NCI-H1092 (cell line): ENCODE measurements at places on chromosomes 12 and 14.

- DNase-seq, result no peak
Observed at GRCh38 chr14:84336433-84336832, 1193.5 kb upstream of the FLRT2 start.

DNA sequence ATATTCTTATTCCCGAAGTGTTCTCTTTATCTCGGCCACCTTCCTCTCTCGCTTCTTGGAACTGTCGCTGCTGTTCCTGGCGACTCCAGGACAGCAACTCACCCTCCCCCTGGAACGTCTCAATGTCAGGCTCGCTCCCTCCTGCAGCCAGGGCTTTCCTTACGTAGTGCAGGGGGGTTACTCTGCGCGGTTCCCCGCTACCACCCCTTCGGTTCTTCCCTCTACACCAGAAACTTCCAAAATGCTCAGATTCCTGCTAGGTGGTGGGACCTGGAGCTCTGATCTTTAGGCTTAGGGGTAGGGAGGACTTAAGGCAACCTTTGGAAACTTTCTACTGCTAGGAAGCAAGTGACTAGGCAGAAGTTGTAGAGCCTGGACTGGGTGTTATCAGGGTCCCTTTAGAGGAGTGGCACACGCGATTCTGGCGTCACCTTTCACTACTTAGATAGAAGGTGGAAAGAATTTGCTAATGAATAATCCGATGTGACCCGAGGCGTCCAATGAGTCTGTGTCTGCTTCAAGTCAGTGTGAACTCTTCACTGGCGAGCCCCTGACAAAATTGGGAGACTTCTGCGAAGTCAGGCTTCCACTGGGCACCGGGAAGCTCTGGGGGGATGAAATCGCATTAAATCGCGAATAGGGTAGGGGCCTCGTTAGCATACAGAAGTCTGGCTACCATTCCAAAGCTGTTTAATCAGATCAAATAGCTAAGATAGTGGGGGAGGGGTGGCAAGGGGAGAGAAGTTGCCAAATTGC, 900 bp upstream of the DPF3 start:
- DNase-seq, result no peak

GRCh38 chr14:64196814-64197411, 97.3 kb downstream of the ESR2 start:
- DNase-seq, result peak; percentile 77

GRCh38 chr12:111812881-111813741, 28.9 kb upstream of the MAPKAPK5 start:
- peak; percentile 54 for DNase-seq

DNA sequence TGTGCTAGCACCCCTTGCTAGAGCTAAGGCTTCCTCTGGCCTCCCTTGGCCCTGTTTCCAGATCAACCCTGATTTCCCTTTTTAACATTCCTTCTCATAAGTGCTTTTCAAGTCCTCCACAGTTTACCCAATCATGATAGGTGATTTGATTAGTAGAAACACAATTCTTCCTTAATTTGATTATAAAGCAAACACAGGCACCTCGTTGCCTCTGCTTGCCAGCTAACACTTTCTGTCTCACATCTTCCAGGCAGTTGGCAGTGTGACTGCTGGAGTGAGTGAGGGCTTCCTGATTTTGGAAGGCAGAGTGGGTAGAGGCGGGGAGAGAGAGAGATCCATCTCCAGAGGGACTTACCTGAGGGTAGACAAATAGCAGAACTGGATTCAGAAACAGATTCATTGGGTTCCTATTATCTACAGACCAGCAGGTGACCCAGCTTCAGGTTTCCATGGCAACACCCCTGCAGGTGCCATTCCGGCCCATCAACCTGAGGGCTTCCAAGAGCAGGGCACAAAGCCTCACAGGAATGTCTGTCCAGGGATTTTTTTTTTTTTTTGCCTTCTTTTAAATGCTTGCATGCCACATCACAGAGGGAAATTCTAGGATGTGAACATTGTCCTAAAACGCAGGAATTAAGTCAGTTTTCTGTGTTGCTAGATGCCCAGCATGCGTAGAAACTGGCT, 77.7 kb downstream of the PLXNC1 start:
- DNase-seq, result no peak

DNA sequence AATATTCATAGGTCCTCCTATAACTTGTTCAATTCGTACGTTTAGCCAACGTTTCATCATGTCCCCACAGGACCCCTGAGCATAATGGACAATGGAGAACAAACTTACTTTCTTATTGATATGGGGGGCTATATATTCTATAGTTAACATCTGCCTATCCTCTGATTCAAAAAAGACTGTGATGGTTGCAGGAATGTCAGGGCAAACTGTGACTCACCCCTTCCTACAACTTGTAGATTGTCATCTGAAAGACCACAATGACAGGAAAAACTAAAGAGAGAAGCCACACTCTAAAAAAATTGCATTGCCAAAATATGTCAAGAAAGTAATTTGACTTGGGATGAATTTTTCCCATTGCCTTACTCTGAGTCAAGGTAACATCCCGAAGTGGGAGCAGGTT, 50.8 kb downstream of the CATSPERB start:
- no peak for DNase-seq

DNA sequence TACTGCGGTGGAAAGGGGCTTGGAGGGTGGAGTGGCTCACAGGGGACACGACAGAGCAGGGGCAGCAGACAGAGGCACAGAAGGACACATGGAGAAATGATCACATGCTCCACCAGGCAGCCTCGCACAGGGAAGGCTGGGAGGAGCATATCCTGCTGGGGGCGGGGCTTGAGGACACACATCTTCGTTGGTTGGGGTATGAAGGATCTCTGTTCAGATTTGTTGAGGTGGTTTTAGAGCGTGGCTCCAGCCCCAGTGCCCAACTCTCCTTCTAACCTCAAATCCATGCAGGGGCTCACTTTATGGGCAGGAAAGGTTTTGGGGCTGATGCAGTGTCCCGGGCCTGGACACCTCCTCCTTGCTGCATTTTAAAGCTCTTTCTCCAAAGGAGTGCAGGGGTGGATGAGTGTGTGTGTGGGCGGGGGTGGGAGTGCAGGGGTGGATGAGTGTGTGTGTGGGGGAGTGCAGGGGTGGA, 733 bp upstream of the P3H3 start:
- DNase-seq, result peak; percentile 58

GRCh38 chr14:102071283-102071998, 15.4 kb downstream of the HSP90AA1 start:
- DNase-seq, result no peak

DNA sequence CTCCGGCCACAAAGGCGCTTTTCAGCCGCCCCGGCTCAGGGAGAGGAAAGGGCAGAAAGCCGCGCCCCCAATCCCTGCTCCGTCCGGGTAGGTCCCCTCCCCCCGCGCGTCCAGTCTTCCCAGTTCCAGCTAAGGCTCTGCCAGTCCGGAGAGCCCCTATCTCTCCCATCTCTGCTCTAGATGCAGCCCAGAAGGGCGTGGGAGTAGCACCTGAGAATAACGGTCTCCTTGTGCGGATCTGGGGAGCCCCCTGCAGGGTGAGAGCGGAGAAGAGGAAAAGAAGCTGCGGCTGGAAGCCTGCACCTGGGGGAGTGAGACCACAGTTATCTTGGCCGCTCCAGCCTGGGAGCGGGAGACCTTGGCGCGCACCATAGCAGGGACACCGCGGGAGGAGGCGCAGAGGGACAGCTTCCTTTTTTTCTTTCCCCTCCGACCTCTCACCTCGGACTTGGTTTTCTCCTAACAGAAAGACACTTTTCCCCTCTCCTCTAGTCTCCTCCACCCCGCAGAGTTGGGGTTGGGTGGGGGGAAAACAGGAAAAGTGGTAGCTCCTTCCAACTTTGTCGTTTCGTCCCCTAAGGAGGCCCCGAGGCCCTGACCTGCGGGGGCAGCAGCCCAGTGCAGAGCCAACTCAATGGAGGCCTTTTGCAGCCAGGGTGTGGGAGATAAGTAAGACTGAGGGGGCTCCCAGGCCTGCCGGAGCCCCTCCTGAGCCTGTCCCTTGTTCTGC, 2.4 kb downstream of the DHH start:
- DNase-seq, result no peak

GRCh38 chr14:38502239-38502638, 246.3 kb upstream of the CLEC14A start:
- no peak for DNase-seq

DNA sequence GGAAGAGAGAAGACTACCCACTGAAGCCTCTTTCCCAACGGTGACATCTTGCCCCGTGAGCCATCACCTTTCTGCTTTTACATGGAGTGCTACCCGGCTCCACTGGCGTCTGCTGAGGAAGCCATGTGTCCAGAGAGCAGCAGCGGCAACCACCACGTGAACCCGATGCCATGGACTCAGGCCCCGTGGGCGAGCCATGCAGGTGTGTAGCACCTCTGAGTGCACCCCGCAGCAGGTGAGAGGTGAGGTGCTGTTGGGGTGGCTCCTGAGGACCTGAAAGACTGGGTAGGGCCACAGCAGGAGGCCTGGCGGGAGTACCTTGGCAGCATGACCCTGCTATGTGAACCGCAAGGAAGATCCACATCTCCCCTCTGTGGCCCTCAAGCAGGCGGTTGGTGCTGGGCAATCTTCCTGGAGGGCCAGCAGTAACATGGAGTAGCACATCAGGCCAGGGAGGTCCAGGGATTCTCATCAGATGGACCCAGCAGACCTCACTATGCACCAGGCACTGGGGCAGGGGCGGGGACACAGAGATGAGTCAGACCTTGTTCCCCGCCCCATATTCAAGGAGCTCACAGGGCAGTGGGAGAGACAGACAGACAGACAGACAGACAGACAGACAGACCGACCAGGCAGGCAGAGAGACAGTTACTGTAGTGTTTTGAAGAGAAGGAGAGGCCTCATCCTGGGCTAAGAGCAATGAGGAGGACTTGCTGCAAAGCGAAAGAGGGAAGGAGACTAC, 129.6 kb downstream of the PAPOLA start:
- DNase-seq, result no peak
